CD8-positive, alpha-beta memory T cell (primary cell): ENCODE measurements at places on chromosomes 3 and 15. TPM values are rescaled to one million over a fixed set of nuclear protein-coding genes. Genes with fewer than 3 reads are reported as not detected.

The WDR48 gene
- total RNA-seq, result 44.7 TPM

The MESP2 gene
- total RNA-seq, result not detected

The FGF12 gene
- total RNA-seq, result not detected

GRCh38 chr15:46328821-46329220 is 694.0 kb downstream of the SQOR start:
- no peak for DNase-seq

- DNase-seq, result no peak
These were observed 12.1 kb upstream of the ARID3B start for GRCh38 chr15:74528876-74529275.

- no peak for DNase-seq
These were observed 49.4 kb upstream of the SYNPR start for GRCh38 chr3:63228677-63229076.

GRCh38 chr3:27034255-27034654 is 334.9 kb downstream of the NEK10 start:
- DNase-seq, result no peak

DNA sequence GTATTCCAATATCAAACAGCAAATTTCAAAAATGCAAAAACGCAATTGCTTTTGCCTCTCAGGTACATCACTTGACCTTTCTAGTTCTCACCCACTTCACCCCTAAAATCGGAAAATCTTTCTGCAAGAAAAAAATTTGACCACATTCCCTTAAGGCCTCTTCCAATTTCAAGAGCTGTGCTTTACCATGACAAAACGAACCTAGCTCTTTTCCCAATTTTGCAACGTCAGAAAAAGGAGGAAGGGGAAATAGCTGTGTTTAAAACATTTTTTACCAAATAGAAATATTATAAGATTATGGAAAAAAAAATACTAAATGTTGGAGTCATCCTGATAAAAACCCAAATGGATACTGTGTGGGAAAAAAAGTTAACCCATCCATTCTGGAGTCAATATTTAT is 1.1 kb upstream of the NR2C2 start:
- no peak for DNase-seq

DNA sequence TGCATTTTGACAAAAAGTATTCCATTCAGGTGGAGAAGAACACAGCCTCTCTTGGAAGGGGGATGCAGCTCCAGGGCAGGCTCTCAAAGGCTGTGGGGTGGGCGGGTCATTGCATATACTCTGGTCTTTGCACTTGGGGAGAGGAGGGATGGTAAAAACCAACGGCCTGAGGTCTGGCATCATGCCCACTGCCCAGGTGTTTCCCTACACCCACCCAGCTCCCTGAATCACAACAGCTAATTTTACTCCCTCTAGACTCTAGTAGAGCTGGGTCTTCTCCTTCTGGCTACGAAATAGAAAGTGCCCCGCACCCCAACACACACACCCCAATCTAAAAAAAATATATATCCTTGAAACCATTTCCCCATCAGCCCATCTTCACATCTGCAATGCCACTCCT is 1.0 kb downstream of the MYLK start:
- DNase-seq, result no peak

GRCh38 chr3:30084971-30085403 is 521.4 kb upstream of the TGFBR2 start:
- no peak for DNase-seq
